ENCODE measurements at places on chromosomes 2 and 18.

- no peak for DNase-seq
These were observed 3.4 kb downstream of the CFAP65 start for GRCh38 chr2:219037783-219038499.

GRCh38 chr2:144165599-144166250 is 354.2 kb downstream of the ZEB2 start:
- DNase-seq: no peak

- DNase-seq: no peak
These were observed 41.6 kb downstream of the CDH19 start for GRCh38 chr18:66562279-66562678.

- DNase-seq: no peak
These were observed 38.2 kb downstream of the COL3A1 start for GRCh38 chr2:189012351-189012750.

- no peak for DNase-seq
These were observed 54.3 kb upstream of the ITGA6 start for GRCh38 chr2:172373076-172373475.

GRCh38 chr2:178227187-178227586 is 32.9 kb downstream of the OSBPL6 start:
- no peak for DNase-seq

DNA sequence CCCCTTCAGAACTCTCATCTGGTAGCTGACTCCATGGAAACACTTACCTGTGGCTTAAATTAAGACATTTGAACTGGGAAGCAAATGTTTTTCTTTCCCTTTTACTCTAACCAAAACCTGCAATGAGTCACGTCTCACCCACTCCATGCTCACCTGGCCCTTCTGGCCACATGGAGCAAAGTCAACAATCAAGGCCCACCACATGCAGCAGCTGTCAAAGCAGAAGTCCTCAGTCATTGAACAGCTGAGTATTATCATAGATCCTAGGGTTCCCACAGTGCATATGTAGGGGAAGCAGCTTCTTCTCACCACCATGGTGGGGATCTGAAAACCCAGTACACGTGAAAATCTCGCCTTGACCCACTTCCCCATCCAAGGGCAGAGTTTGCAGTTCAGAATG is 12.3 kb upstream of the MEP1B start:
- no peak for DNase-seq

GRCh38 chr18:65859075-65859474 is 108.3 kb downstream of the CDH7 start:
- DNase-seq: no peak

DNA sequence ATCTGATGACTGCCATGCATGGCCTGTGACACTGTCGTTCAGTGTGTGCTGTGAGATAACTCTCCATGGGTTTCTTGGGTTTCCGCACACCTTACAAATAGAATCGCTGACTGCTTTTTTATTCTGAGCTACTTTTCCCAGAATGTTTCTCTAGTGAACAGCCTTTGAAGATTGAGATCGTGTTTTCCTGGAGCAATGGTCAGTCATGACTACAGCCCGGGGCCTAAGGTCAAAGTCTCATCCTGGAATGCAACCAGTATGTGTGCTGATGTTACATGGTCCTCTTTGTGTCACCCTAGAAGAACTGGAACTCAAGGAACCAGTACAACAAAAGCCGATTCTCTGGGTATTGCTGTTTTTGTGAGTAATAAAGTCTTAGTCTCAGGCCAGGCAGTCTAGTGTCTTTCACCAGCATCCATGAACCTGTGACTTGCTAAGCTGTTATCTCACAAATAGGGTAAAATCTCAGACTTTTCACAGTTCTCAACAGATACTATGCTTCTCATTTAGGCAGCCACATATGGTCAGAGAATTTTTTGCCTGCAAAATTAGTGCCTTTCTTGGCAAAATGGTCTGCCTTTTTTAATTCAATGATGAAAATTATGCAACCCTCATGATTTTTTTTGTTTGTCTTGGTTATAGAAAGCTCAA is 124.9 kb upstream of the PIEZO2 start:
- no peak for DNase-seq

- no peak for DNase-seq
These were observed 33.4 kb downstream of the METTL8 start for GRCh38 chr2:171400395-171400794.

GRCh38 chr2:188596054-188596453 is 304.4 kb downstream of the GULP1 start:
- no peak for DNase-seq

DNA sequence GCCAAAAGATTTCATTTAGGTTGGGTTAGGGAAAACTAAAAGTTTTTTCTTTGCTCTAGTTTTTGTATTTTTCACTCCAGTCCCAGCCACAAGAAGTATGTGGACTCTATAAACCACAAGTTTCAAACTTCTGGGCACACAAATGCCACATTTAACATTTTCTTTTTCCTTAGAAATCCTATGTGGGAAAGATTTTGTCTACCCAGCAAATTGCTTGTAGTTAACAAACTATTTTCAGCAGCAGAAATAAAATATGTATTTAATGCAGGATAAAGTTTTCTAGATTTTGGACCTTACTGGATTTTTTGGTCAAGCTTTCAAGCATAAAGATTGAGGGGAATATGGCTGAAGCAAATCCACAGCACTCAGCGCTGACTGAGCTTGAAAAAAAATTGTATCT is 9.1 kb downstream of the ERICH2 start:
- DNase-seq: no peak

- DNase-seq: no peak
These were observed 20.8 kb downstream of the BAZ2B start for GRCh38 chr2:159595410-159596046.

- DNase-seq: no peak
These were observed 2.5 kb downstream of the VIT start for GRCh38 chr2:36698993-36699392.

- no peak for DNase-seq
These were observed 171.3 kb downstream of the CCDC178 start for GRCh38 chr18:33269223-33269622.

DNA sequence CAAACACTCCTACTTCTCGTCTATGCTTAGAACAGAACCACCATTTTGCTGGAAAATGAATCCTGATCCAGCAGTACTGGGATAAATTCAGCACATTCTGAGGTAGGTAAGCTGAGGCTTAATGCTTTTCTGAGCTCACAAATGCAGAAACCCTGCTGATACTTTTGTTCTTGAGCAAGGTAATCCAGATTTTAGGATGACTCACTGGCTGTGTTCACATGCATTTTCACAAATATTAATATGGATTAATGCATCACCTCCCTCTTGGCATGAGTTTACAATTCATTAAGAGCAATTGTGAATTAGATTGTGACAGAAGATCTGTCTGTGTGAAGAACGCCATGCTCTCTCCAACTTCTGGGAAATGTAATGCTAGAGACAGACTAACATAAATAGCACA is 42.2 kb downstream of the RAD51AP2 start:
- no peak for DNase-seq

DNA sequence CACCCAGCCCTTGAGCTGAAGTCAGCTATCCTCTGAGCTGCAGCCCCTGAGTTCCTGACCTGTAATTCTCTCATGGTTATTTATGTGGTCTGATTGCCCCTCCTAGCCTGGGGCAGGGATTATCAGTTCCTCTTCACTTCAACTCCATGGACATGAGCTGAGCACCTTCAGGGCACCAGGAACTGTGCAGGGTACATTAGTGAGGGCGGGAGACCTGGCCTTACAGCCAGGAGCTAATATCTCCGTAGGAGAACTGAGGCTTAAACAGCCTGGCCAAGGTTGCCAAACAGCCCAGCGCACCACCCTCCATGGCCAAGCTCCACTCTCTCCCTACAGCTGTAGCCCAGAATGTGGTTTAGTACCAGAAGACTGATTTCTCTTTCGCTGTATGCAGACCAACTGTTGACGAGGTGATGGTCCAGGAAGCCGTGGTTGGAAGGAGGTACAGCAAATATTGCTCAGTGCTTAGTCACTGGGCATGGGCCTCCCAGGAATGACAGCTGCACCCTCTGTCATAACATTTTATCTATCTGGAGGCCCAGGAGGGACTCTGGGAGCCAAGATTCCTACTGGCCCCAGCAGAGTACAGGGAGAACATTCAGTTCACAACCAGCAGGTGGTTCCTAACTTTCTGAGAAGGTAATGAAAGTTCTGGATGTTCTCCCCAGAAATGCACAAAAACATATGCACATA is 228.7 kb upstream of the SIX2 start:
- DNase-seq: no peak

GRCh38 chr2:190334479-190335224 is 8.7 kb upstream of the INPP1 start:
- no peak for DNase-seq

DNA sequence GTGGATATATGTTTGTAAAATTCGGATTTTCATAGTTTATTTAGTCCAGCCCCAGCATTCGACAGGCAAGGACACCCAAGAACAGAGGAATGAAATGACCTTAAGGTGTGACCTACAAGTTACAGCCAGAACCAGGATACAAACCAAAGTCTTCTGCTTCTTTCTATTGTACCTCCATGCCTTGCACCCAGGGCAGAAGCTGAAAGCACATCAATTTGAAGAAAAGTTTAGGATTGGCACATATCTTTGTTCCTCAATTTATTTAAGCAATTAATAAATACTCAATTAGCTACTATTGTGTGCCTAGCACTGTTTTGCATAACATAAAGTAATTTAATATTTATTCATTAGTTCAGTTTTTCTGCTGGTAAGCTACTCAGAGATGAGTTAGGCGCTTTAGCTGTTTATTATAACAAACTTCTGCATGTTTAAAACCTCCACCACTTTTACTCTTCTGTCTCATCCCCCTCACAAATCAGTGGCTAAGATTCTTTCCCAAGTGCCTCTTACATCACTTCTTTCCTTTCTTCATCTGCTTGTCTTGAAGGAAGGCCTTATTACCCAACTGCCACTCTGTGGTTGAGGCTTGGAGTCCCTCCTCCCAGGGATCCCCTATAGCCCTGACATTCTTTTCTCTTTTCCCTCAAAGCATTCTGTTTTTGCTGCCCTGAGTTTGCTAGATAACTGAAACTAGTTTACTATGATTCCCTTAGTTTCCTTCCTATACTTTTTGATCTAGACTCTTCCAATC is 37.1 kb upstream of the DARS1 start:
- no peak for DNase-seq

DNA sequence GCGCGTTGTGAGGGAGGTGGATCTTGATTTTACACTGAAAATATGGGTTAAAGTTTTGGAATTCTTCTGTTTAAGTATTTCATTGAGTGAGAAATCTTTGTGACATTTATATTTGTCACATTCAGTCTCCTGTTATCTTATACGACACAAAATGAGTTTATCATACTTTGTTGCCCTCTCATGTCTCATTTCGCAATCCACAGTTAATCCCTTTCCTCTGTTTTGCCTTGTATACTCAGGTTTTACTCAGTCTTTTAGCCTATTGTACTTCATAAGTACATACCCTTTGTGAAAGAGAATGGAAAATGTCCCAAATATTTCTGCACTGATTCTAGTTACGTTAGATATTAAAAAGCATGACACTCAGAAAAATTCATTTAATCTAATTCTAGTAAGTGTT is 142.7 kb downstream of the ATP9B start:
- no peak for DNase-seq

Measured in stimulated activated CD4-positive, alpha-beta T cell treated with anti-CD3 and anti-CD28 coated beads, TNF-alpha, amount 100 ng/mL, for 4 hours (primary cell).